Ovary (tissue), 10 donors: ENCODE measurements at places on chromosomes 1 and 21. TPM values are rescaled to one million over a fixed set of nuclear protein-coding genes. Genes with fewer than 3 reads are reported as not detected.

GRCh38 chr21:15250384-15250783 lies 185.6 kb upstream of the NRIP1 start:
- DNase-seq: no peak

DNA sequence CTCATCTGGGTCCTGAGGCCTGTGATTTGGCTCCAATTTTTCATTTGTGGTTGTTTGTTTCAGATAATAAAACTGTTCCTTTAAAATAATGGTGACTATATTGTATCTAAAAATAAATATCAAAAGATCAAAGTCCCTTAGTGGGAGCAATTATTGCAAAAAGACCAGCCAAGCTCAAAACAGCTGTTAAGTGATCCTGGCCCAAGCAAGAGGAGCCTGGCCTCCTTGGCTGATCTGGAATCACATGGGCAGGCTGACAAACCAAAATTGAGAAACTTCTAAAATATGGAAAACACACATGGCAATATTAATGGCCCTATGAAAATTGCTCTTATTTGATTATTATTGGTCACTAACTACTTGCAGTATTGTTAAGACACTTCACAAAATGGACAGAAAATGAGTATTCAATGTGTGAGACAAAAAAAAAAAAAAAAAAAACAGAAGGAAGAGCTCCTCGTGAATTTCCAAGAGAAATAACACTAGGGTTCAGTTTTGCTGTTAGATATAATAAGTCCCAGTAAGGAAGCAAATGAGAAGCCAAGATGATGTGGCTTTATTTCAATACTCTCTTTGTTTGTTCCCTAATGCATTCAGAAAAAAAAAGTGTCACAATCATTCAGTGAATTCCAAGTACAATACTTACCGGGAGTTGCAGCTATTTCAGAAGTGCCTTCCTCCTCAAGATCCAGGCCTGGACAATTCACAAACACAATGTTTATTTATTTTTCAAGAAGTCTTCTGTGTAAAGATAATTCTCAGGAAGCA lies 105.1 kb downstream of the SEC16B start:
- no peak for DNase-seq

DNA sequence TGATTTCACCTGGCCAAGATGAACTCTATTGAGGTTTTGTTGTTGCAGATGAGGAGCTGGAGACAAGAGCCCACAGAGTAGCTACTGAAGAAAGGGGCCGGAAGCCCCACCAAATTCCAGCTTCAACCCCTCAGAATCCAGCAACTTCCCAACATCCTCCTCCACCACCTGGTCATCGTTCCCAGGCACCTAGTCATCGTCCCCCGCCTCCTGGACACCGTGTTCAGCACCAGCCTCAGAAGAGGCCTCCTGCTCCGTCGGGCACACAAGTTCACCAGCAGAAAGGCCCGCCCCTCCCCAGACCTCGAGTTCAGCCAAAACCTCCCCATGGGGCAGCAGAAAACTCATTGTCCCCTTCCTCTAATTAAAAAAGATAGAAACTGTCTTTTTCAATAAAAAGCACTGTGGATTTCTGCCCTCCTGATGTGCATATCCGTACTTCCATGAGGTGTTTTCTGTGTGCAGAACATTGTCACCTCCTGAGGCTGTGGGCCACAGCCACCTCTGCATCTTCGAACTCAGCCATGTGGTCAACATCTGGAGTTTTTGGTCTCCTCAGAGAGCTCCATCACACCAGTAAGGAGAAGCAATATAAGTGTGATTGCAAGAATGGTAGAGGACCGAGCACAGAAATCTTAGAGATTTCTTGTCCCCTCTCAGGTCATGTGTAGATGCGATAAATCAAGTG lies 14.3 kb downstream of the CD2 start:
- DNase-seq: no peak

Gene ARHGEF2
- polyA plus RNA-seq: 108 TPM

- DNase-seq: peak; percentile 44
These were observed 150.1 kb upstream of the FGGY start for GRCh38 chr1:59146651-59147358.

Gene C2CD4D
- polyA plus RNA-seq: not detected
